H54 (cell line): ENCODE measurements at places on chromosomes 4 and X.

GRCh38 chr4:138972956-138973801 lies 42.4 kb upstream of the NOCT start:
- DNase-seq = no peak

DNA sequence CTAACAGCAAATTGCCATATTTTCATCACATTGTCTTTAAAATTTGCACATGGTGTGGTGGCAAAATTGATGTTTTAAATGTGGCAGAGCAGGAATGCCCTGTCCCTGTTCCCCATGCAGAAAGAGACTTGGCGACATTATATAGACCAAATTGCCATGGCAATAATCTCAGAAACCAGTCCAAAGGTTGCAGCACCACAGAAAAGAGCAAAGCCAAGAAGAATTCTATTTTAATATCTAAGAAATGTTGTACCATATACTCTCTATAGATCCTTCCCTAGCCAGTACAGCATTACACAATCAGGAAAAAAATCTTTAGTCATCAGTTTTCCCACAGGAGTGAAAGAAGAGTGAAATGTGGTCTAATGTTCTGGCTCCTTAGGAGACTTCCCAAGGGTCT lies 80.0 kb downstream of the UGT2B28 start:
- DNase-seq = no peak

- peak; percentile 6 for DNase-seq
Observed at GRCh38 chrX:55489314-55490009, at the start of gene USP51. Gene USP51, minus strand, starts transcription at chrX:55489848. Its CDS starts 909 bp downstream, at chrX:55488939.

- DNase-seq = no peak
Observed at GRCh38 chrX:40043895-40044294, 53.9 kb downstream of the BCOR start.

GRCh38 chr4:67397931-67398330 lies 147.4 kb downstream of the CENPC start:
- no peak for DNase-seq

DNA sequence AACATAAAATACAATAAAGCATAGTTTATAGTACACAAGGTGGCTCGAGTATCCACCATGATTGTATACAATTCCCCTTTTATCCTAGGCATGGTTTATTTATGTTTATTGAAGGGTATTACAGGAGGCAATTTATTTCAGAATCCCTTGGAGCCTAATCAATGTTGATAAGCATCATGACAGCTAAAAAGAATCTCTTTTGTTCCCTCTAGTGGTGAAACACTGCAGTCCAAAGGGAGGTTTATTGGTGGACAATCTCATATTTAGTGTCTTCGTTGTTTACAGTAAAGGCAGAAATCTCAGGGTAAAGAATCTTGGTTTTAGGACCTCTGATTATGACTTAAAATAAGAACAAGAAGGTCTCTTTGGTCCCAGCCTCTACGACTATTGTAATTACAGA lies 1712.5 kb downstream of the C4orf33 start:
- no peak for DNase-seq

GRCh38 chrX:10062980-10063379 lies 93.8 kb upstream of the CLCN4 start:
- no peak for DNase-seq

- DNase-seq = no peak
Observed at GRCh38 chr4:82275431-82276331, 98.1 kb downstream of the HNRNPD start.

- DNase-seq = no peak
Observed at GRCh38 chr4:108029731-108030130, 40.0 kb downstream of the HADH start.

DNA sequence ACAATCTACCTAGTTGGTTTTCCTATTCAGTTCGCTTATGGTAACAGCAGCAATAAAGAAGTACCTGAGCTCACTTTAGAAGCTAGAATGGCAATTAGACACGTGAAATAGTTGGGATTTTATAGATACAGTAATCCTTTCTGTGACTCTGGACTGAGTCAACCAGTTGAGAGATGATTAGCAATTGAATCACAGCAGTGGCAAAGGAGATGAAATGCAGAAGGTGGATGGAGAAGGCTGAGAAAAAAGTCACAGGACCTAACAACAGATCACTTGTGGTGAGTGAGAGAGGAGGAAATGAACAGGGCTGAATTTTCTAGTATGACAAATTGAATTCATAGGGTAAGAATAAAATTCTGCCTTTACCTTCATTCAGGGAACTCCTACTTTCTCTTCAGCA lies 197.1 kb upstream of the MAGEB18 start:
- DNase-seq = no peak

- no peak for DNase-seq
Observed at GRCh38 chr4:76377911-76378310, 43.0 kb downstream of the CCDC158 start.

GRCh38 chrX:48924270-48924669 lies 5.4 kb upstream of the PIM2 start:
- no peak for DNase-seq

- no peak for DNase-seq
Observed at GRCh38 chrX:149312988-149313387, 192.1 kb downstream of the IDS start.

DNA sequence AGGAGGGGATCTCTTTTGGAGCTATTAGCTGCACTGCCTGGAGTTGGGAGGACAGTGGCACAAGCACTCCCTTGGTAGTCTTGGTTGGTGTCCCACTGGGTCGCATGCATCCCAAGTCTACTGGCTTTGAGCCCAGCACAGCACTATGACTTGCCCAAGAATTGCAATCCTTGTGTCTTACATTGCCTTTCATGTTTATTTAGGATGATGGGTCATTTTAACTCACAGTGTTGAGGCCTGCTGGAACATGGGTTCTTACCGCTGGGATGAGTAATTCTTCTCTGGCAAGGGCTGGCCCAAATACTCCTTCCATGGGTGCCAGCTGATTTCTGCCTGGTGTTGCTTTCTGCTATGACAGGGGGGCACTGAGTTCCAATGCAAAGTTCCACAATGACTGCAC lies 185.5 kb downstream of the TEX13C start:
- DNase-seq = no peak

GRCh38 chrX:10608099-10608498 lies 12.3 kb downstream of the MID1 start:
- DNase-seq = no peak

DNA sequence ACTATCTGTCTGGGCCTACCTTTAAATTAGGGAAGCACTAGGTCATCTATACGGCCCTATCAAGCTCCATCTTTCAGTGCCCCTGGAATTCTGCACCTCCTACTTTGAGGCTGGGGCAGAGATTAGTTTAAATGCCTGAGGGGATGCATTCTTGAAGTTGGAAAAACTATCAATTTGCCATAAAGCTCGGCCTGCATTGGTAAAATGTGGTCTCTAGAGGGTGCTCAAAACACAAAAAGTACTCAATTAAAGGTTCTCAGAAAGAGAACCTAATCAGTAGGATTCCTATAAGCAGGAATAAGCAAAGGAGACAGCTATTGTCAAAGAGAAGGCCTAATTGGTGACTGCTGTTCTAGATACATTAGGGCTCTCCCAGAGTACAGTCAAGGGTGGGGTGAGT lies 111.7 kb downstream of the AMER1 start:
- no peak for DNase-seq

GRCh38 chr4:146975527-146975926 lies 29.9 kb upstream of the TTC29 start:
- no peak for DNase-seq

DNA sequence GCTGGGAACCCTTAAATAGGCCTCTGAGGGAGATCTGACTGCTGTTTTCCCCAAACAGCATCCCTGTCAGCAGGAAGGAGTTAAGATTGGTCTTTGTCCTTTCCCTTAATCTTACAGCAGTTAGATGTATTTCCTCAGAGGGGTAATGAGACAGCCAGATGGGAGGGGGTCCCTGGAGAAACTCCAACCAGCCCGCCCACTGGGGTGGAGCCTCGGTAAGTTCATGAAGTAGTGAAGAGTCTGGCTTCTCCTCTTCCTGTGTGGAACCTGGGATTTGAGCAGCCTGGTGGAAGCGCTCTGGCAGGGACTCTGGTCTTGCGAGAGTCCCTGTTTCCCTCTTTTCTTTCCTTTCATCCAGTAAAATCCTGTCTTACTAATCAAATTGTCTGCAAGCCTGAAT lies 330.0 kb downstream of the TLL1 start:
- DNase-seq = no peak

DNA sequence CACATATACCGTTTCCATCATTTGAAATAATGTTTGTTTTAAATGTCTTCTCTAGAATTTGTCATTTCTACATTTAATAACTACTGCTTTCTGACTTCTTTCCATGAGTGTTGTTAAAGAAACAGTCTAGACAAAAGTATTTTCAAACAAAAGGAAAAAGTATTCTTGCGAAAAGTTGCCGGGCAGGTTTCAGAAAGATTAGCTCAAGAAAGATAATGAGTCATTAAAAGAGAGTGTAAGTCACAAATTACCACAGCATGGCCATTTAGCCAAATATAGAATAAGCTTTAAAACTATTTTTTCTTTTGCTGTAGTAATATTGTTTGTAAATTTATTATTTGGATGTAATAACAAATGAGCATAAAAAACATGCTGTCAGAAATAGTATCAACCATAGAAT lies 493.0 kb downstream of the TLL1 start:
- no peak for DNase-seq

DNA sequence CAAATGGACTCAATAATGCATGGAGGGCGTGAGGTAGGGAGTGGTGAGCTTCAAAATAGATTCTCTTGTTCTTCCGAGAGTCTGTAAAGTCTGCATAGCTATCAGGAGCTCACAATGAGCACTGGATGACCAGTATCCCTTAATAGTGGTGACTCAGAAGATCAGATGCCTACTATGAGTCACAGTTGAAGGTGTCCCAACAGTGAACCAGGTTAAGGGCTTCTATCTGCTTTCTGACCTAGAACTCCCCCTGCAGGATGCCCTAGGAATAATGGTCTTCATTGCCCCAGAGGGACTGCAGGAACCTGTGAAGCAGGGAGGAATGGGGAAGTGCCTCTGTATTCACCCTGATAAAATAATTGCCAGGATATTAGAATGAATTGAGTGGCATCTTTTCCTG lies 22.1 kb downstream of the DGKK start:
- DNase-seq = peak; percentile 3
